GM23338 (cell line): ENCODE measurements at places on chromosomes 2 and 18. TPM values are rescaled to one million over a fixed set of nuclear protein-coding genes. Genes with fewer than 3 reads are reported as not detected.

DNA sequence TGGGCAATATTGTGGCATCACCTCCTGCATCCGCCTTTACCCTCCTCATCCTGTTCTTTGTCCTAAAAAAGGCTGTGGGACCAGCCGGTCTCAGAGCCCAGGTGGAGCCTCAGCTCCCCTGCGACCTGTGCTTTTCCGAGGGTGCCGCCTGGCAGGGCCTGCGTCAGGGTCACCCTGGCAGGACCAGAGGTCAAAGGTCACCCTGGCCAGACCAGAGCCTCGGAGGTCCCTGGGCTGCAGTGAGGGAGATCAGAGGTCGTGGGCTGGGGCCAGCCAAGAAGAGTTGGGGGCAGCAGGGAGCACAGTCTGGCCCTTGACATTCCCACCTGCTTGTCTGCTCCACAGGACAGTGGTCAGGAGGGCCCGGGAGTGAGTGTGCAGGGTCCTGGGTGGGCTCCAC is 31.5 kb downstream of the RBFA start:
- no peaks in the 10 kb centered on the region for H3K4me1 ChIP-seq
- no peak for DNase-seq
- no peaks in the 10 kb centered on the region for H3K27me3 ChIP-seq
- no peak overlapping the region for H3K4me3 ChIP-seq
- H3K27ac ChIP-seq, result no peak overlapping the region
- H3K36me3 ChIP-seq, result no peaks in the 10 kb centered on the region

The ITPRIPL1 gene
- 9.3 and 14.0 TPM in 2 replicates for total RNA-seq

GRCh38 chr2:180882959-180883358 is 97.4 kb upstream of the UBE2E3 start:
- H3K4me3 ChIP-seq, result no peak overlapping the region
- H3K27ac ChIP-seq, result no peak overlapping the region
- no peaks in the 10 kb centered on the region for H3K4me1 ChIP-seq
- H3K36me3 ChIP-seq, result no peaks in the 10 kb centered on the region
- DNase-seq, result no peak

GRCh38 chr18:568731-569130 is 11.4 kb upstream of the CETN1 start:
- DNase-seq, result no peak
- no peak overlapping the region for H3K27ac ChIP-seq
- H3K27me3 ChIP-seq, result no peaks in the 10 kb centered on the region
- H3K4me1 ChIP-seq, result peaks cover 18% of the 10 kb centered on the region
- H3K36me3 ChIP-seq, result no peaks in the 10 kb centered on the region

DNA sequence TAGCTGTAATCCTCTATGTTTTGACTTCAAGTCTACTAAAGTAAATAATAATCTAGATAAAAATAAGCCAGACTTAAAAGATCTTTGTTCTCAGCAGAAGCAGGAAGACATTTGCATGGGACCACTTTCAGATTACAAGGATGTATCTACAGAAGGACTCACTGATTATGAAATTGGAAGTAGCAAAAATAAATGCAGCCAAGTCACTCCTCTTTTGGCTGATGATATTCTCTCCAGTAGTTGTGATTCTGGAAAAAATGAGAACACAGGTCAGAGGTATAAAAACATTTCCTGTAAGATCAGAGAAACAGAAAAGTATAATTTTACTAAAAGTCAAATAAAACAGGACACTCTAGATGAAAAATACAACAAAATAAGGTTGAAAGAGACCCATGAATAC is 338.4 kb downstream of the ZNF804A start:
- H3K4me1 ChIP-seq, result 0 out of 2 replicates have a peak, but pooled peaks cover 7% of the 10 kb centered on the region
- no peak for DNase-seq
- H3K27me3 ChIP-seq, result no peaks in the 10 kb centered on the region
- H3K4me3 ChIP-seq, result no peak overlapping the region

The ZAP70 gene
- 0.12 and 0.42 TPM in 2 replicates for total RNA-seq

GRCh38 chr2:20614201-20615067 is 36.5 kb downstream of the HS1BP3 start:
- no peak overlapping the region for H3K4me3 ChIP-seq
- DNase-seq, result peak; percentile 47
- H3K27ac ChIP-seq, result no peak overlapping the region
- H3K36me3 ChIP-seq, result no peaks in the 10 kb centered on the region
- 0 out of 2 replicates have a peak, but pooled peaks cover 8% of the 10 kb centered on the region for H3K4me1 ChIP-seq

The TRIM43 gene
- 0.23 and 0.59 TPM in 2 replicates for total RNA-seq

DNA sequence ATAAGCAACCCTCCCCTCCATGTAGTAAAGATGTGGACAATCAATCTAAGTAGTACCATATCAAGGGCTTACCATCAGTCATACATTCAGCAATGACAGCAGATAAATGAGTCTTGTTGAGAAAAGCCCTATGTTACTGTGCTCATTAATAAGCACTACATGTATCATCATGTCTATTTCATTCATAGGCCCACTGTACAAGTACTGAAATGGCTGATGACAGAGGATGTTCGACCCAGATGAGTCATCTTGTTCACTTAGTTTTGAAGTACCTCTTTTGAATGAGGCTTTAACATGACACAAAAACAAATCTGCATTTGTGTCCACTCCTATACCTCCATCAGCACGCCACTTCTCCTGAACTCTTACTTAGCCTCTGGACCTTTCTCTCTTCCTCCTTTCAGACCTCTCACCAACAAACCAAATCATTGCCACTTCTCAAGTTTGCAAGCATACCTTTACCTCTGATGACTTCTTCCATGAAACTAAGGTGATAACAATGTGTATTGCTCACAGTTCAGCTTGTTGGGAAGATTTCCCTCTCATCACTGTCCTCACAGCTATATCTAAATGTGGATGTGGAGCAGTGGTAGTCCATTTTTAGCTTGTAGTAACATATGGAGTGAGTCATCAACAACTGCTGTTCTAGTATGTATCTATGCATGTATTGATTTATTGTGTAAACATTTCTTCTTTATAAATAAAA is 921.0 kb upstream of the SLC39A10 start:
- H3K27me3 ChIP-seq, result no peaks in the 10 kb centered on the region
- no peak overlapping the region for H3K27ac ChIP-seq
